ENCODE measurements at places on chromosomes 4 and X.

- no peak for DNase-seq
These were observed 290.0 kb upstream of the DIAPH2 start for GRCh38 chrX:96394598-96394997.

GRCh38 chr4:73170518-73171198, 87.9 kb downstream of the ANKRD17 start:
- no peak for DNase-seq

DNA sequence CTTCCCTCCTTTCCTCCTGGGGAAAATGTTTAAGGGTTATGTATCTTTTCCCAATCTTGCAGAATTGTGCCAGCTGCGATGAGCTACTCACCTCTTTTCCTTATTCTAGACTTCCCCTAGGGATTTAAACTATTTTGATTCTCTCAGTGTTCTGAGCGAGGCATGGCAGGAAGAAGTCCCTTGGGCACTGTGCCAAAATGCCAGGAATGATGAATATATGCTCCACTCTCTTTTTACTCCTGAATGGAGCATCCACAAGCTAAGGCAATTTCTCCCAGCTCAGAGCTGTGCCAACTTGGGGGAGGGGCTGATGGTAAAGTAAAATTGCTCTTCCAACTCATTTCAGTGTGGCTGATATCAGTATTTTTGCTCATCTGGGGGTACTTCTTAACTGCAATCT, 4.0 kb upstream of the C4orf17 start:
- DNase-seq, result no peak

DNA sequence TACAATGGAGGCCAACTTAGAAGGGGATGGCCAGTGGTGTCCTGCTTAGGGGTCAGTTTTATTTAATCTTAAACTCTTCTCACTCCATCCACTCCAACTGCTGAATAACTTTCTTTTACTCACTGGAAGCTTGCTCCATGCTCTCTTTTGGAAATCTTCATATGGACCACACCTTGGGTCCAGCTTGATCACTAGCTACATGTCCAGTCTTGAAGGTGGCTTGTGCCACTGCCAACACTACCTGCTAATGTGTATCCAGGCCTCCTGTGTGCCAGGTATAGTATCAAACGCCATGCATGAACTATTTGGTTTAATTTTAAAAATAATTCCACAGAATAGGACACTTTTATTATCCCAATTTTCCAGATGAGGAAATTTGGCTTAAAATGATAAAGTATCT, 37.0 kb upstream of the KDR start:
- no peak for DNase-seq

DNA sequence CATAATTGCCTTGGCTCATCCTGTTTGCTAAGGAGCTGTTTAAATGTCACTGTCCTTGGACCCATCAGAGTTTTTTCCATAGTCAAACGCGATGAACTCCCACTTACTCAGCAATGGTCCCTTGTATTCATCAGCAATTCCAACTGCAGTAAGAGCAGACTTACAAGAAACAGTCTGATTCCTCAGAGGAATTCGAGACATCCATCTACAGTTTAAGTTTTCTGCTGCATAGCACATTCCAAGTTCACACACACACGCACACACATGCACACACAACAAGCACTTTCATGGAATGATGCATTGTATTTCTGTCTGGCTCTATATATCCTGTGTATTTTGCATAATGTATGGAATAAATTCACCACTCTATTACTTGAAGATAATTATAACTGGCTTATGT, 32.7 kb upstream of the TMEM150C start:
- DNase-seq, result no peak

- no peak for DNase-seq
These were observed 22.6 kb downstream of the UVSSA start for GRCh38 chr4:1369479-1370079.

- no peak for DNase-seq
These were observed 5.5 kb downstream of the MPP1 start for GRCh38 chrX:154799556-154800348.

DNA sequence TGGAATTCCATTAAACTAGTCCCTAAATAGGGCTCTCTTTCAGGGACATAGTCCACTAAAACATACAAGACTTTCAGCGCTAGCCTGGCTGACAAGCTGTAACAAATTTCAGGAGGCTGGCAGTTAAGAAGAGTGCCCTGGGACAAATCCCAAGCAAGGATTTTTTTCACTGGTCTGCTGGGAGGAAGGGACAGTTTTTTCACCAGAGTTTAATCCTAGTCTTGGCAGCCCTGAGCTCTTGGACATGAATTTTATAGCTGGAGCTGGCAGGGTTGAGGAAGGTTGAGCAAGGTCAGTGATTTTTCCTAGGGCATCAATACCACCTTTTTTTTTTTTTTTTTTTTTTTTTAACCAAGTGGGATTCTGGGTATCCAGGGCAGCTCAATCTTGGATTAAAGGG, 184.4 kb downstream of the SH2D1A start:
- no peak for DNase-seq

- DNase-seq, result no peak
These were observed 98.0 kb downstream of the CLCN4 start for GRCh38 chrX:10254739-10255138.
